Activated effector memory CD4-positive, alpha-beta T cell treated with anti-CD3 and anti-CD28 coated beads, Interleukin-2, amount 50 U/mL, for 16 hours (primary cell): ENCODE measurements at places on chromosomes 3 and 15.

DNA sequence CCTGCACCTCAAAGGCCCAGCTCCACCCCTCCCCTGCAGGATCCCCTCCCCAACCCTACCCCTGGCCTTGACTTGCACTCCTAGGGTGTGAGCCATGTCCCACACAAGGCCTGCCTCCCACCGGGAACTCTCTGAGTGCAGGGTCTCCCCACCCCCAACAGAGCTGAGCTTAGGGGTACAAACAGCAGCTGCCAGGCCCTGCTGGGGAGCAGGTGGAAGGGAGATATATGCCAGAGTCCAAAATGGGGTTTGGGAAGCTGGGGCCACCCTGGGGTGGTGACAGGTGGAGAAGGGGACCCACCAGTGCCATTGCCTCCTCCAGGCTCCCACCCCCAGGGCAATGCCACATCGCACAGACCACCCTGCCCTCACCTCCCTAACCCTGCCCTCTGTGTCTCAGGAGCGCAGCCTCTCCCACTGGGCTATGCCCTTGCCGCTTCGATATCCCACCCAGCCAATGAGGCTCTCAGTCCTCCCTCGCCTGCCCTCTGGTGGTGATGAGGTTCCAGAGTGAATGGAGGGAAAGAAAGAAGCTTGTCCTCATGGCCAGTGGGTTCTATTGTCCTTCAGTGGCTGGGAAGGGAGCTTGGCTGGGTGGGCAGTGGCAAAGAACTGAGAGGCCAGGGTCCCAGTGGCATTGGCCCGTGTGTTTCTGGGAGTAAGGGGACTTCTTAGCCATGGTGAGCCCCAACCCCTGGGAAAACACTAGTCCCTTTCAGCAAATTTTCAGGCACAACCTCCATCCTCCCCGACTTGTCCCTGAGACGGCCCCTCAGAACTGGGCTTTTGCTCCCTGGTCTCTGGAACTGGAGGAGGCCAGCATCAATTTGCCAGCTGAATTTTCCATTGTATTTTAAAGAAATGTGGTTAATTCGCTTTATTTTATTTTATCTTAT is 46.8 kb downstream of the CYP11A1 start:
- peak; percentile 66 for DNase-seq

GRCh38 chr15:73700041-73700842 is 16.1 kb downstream of the CD276 start:
- DNase-seq: peak; percentile 92

DNA sequence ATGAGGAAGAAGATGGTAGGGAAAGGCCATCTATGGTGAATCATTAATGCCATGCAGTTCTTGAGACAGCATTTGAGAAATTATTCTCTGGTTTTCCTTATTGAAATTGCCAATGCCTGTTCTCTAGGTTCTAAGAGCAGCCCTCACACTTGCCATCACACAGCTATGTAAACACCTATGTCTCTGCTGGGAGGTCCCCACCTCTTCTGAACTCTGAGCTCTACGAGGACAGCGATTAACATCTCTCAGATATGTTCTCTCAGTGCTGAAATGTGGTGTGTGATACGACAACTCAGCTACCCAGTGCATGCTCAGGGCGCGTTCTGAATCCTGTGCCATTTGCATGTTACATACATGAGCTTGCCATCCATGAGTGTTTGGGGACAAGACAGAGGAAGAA is 131.3 kb upstream of the CTDSPL start:
- DNase-seq: no peak

GRCh38 chr3:186035277-186035676 is 73.6 kb downstream of the ETV5 start:
- no peak for DNase-seq
